NCI-H2029 treated with DMSO at 0.1 percent for 48 hours (cell line): ENCODE measurements at places on chromosomes 1 and 21.
A peak's percentile ranks its signal among the peaks of the same experiment; 100 is the strongest.

DNA sequence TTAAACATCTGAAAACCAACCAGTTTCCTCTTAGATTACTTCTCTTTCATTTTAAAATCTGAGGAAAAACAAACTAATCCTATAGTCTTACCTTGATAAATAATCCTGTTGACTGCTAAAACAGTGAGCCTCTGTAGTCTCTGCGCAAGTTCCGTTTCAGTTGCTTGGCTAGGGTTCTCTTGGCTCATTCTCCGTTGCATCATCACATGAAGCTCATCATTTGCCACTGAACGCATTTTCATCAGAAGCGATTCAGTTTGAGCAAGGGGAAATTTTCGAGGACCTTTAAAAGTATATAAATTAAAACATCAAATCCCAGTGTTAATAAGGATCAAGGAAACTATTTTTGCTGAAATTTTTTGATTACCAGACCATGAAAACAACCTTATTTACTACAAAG, 96.7 kb upstream of the GNG4 start:
- no peak for DNase-seq

- no peak for DNase-seq
Measured at GRCh38 chr1:184403961-184404726, 17.3 kb downstream of the C1orf21 start.

DNA sequence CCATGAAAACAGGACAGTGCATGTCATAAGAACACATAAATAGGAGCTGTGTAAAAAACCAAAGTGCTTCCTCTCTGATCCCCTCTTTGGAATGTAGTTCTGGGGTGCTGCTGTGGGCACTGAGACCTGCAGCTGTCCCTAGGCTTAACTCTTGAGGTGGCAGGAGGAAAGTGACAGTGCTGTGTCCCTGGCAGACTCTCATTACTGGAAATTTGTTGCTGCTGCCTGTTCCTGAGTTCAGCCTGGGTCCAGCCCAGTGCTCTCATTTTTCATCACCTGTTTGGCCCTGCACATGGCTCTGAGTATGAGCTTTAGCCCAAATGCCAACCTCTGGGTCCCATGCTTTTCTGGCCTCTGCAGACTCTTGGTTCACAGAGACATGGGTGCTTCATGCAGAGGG, 329.3 kb downstream of the DSCAM start:
- no peak for DNase-seq

DNA sequence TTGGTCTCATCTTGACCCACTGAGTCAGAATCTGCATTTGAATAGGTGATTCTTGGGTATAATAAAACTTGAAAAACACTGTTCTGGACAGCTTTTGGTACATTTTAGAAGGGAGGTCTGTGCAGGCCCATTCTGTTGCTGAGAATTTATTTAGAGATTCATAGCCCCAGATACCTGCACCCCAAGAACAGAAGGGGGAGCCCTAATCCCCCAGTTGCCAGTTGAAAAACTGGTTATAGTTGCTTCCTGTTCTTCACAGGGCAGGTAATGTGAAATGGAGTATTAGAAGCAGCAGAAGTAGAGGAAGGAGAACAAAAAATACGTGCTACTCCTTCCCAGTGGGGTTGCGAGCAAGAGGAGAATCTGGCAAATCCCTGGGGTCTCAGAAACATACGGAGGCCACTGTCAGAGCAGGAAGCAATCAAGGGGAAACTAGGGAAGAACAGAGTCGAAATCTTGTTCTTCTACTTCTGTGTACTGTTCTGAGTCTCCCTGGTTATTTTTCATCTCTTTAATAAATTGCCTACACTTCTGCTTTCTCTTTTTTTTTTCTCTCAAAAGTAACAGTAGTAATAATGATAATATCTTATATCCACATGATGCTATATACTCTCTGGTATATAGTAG, 4.6 kb upstream of the CLCA2 start:
- no peak for DNase-seq

DNA sequence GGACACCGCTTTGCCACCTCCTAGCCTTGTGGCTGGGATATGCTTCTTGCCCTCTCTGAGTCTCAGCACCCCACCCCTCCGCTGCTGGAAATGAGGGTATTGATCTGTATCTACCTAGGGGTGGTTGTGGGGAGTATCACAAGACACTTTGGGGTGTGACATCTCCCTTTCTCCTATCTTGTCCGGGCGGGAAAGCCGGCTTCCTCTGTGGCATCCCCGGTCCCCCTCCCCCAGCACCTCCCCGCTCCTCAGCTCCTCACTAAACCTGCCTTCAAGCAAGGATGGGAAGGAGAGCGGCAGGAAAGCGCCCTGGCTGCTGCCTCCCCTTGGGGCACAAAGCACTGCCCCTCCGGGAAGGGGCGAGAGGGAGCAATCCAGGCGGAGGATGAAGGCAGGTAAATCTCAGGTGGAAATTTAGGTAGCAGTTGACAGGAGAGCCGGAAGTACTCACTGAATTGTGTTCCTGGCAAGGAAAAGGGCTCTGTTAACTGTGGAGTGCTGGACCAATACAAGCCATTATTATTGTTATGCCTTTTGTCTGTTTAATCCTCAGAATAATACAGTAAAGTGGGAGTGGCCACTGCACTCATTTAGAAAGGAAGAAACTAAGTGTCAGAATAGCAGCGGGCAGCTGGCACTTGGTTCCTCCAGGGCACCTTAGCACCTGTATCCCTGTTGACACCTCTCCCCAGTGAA, 49.0 kb upstream of the LRP8 start:
- DNase-seq, result peak; percentile 99

DNA sequence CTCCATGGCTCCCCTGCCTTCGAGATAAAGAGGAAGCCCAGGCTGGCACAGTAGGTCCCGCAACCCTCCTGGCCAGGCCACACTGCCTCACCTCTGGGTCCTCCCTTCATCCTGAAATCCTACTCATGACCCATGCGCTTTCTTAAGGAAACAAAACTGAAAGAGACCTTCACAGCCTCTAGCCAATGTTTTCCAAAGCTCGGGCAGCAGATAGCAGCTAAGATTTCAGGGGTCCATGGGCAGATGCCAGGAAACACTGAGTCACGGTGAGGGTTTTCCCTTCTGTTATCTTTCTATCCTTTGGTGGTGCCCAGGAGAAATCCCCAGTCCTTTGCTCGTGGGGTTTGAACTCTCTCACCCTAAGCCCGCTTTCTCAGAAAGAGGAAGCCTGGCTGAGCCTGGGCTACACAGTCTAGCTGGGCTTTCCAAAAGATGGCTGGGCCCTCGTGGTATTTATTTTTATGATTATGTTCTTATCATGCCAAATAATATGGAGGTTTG, 26.6 kb downstream of the TTC39A start:
- no peak for DNase-seq

- DNase-seq, result no peak
Measured at GRCh38 chr1:244375051-244375450, 76.7 kb downstream of the ADSS2 start.
